ENCODE measurements at places on chromosomes 6 and 20.

GRCh38 chr20:40255365-40255764, 433.7 kb downstream of the MAFB start:
- no peak for DNase-seq

DNA sequence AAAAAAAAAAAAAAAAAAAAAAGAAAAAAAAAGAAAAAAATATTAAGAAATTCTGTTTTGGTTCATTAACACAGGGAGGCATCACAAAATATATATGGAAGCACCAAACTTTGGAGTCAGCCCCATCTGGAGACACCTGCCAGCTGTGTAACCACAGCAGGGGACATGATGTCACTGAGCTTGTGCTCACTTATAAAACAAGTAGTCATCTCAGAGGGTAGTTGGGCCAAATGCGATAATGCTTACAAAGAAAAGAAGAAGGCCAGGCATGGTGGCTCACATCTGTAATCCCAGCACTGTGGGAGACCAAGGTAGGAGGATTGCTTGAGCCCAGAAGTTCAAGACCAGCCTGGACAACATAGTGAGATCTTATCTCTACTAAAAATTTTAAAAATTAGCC, 1.1 kb upstream of the BNIP5 start:
- no peak for DNase-seq

DNA sequence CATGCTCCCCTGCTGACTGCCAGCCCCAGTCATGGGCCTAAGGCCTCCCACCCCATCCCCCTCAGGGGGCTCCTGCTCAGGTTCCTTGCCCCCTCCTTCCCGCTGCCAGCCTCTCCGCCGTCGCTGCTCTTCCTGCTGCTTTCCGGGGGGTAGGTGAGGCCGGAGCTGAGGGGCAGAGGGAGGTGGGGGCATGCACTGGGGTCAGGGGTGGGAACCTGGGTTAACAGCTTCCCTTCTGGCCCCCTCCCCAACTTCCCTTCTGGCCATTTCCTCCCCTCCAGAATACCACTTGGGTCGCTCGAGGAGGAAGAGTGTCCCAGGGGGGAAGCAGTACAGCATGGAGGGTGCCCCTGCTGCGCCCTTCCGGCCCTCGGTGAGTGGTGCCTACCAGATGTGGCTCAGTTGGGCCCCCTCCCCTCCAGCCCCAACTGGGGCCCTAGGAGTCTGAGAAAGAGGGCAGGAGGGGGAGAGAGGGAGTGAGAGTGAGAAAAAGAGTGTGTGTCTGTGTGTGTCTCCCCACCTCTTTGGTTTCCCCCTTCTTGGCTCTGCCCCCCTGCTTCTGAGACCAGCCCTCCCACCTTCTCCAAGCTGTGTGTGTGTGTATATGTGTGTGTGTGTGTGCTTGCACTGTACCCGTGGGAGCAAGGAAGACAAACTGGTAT, 12.1 kb downstream of the SYNGAP1 start:
- DNase-seq: no peak

GRCh38 chr6:147105786-147106185, 98.4 kb upstream of the STXBP5 start:
- DNase-seq: no peak

DNA sequence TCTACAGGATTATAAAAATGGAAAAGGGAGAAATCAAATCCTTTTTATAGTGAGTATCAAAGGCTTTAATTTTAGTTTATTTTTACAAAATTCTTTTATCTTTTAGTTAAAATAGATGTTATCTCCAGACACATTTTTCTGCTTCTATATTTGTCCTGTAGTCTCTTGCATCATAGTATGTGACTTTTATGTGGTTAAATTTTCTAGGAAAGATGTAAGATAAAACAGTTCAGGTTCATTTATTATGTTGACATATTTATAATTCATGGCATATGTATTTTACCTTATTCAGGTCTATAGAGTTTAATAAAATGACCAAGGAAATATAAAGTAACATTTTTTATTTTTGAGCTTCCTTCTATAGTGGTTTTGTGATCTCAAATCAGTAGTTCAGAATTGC, 52.7 kb upstream of the PRL start:
- DNase-seq: no peak

DNA sequence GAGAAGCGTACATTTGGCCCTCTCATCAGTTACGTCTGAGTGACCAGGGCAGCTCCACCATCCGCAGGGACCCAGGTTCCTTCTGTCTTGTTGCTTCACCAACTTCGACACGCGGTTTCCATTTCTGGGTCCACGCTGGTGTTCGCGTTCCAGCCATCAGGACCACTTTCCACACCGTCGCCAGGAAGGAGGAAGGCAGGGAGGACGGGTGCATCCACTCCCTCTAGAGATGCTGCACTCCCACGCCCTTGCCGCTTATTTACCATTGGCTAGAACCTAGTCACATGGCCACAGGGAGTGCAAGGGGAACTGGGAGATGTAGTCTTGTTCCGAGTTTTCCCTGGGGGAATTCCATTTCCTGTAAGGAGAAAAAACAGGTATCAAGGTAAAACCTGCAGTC, 33.2 kb upstream of the SNX9 start:
- no peak for DNase-seq

DNA sequence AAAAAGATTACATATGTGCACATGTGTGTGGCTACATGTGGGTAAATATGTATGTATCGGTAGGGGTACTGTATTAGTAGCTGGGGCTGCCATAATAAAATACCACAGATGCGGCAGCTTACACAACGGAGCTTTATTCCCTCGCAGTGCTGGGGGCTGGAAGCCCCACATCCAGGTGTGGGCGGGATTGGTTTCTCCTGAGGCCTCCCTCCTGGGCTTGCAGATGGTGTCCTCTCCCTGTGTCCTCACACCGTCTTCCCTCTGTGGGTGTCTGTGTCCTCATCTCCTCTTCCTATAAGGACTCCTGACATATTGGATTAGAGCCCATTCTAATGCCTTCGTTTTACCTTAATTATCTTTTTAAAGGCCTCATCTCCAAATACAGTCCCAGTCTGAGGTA, 97.7 kb downstream of the LY86 start:
- DNase-seq: no peak

DNA sequence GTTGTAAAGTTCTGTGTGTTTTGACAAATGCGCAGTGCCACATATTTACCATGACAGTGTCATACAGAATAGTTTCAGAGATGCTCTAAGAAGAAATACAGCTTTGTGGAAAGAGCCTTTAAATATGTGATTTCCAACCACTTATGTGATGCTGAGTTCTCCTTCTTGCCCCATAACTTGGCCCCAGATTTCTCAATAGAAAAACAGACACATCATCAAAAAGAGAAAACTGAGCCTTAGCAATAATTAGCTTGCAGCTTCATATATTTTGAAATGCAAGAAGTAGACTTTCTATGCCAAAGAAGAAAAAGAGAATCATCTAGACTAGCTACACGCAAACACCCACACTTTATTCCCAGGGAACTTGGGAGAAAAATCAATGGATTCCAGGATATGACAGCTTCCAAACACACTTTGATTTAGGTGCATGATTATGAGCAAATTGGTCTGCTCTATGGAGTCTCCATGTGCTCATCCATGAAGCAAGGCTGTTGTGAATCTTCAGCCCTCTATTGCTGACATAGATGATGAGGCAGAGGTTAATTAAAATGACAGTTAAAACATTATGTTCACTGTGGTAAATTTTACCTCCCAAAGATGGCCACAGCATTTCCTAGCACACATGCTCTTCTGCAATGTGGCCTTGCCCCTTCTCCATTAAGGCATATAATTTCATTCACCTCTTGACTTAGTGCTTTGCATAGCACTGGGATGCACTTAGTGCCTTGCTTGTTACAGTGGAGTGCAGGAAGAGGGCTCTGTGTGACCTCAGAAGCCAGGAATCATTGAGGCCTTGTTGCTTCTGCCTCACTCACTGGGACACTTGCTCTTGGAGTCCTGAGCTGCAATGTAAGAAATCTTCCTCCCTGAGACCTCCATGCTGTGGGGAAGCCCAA, 174.6 kb downstream of the SYNDIG1 start:
- no peak for DNase-seq

GRCh38 chr20:9262653-9263194, 193.8 kb downstream of the PLCB4 start:
- no peak for DNase-seq

- DNase-seq: no peak
Observed at GRCh38 chr6:160279850-160280249, 21.2 kb upstream of the SLC22A2 start.

- no peak for DNase-seq
Observed at GRCh38 chr6:111195656-111196055, 108.4 kb downstream of the SLC16A10 start.

DNA sequence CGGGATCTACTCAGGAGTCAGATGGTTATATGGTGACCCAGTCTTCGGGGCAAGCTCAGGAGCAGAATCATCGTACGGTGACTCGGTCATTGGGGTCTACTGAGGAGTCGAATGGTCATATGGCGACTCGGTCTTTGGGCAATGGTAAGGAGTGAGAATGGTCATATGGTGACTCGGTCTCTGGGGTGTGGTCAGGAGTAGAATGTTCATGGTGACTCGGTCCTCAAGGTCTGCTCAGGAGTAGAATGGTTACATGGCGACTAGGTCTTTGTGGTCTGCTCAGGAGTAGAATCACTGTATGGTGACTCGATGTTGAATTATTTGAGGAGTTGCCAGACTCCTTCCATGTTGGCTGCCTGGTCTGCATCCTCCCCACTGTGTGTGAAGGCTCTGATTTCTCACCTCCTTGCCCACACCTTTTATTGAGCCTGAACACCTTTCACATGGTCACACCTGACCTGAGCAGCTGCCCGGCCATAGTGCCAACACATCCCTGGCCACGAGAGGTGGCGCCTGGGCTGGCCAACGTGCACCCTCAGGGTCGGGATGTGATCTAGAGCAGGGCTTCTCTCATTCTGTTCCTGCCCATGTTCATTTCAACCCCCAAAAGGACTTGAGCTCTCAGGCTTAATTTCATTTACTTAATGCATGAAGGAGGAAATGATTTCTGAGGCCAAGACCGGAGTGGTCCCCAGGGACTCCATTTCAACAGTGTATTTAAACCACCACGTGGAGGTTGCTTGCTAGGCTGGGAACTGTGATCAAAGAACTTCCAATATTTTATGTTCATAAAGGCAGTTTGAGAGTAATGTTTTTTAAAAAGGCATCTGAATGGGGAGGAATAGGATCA, 119.5 kb downstream of the PHACTR3 start:
- DNase-seq: no peak

GRCh38 chr6:11328613-11329247, 96.3 kb upstream of the NEDD9 start:
- DNase-seq: no peak

DNA sequence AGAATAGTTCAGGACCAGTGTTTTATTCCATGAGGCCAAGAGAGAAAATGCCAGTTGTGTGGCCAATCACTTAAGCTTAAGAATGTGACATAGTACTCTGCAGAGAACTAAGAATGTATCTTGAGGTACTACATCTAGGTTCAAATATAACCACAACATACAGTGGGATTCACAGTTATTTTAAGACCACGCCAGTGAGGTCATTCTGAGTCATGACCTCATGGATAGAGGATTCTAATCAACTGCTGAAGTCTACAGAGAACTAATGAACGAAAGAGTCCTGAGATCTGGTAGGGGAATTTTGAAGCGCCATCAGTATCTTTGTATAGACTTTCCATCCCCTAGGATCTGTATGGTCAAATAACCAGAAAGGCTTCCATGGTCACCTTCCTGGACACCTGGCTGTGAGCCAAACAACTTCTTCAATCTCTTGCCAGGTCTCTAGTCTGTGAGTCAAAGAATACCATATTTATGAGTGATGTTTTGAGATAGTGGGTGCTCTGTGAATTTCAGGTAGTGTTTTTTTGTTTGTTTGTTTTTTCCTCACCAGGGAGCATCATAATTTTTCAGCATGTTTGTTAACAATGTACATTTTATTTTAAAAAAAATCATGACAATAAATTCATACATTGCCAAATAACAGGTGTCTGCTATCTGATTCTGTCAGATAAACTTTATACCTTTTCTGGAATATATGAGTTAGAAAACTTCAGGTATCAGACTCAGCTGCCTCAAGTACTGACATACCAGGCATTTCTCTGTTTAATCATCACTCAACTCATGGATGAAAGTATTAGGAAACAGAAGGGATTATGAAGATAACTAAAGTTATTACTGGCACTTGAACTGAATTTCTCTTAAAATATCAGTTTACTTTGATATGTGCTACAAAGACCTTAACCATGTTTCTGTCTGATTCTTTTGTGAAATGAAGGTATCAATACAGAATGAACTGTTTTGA, 217.9 kb downstream of the PLCB4 start:
- DNase-seq: no peak

GRCh38 chr6:149082320-149082719, 235.2 kb upstream of the TAB2 start:
- peak; percentile 68 for DNase-seq

DNA sequence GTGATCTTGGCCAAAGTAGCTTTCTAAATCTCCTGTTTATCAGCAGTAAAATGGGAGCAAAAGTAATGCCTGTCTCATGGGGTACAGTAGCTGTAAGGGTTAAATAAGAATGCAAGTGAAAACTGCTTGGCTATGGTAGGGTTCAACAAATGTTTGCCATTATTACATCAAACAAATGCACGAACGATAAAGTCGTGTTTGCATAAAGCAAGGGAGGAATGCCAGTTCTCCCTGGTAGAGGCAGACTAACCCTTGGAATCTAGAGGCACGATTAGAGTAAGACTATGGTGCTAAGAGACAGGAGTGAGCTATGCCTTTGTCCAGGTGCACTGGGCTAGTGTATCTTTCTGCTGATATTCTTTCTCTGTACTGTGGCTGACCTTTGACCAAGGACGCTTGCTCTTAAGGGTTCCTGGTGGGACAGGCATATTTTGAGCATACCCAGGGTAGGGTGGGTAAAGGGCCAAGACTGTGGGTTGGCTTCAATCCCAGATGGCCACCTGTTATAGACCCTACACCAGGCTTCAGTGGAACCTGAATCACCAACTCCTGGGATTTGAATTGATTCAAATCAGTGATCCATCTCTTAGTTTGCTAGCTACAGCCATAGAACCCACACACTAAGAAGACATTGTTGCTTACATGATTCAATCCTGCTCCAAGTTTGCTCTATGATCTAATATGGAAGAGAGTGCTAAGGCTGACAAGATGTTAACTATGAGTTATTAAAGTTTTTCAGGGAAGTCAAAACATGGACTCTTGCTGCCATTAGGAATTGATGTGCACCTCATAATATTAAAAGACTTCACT, 139.9 kb downstream of the CCDC170 start:
- DNase-seq: no peak

- DNase-seq: no peak
Observed at GRCh38 chr6:90538278-90539046, 48.4 kb downstream of the MAP3K7 start.

- no peak for DNase-seq
Observed at GRCh38 chr6:35576682-35577081, 64.0 kb upstream of the TULP1 start.

GRCh38 chr6:31907158-31907813, 5.4 kb upstream of the ZBTB12 start:
- DNase-seq: no peak

DNA sequence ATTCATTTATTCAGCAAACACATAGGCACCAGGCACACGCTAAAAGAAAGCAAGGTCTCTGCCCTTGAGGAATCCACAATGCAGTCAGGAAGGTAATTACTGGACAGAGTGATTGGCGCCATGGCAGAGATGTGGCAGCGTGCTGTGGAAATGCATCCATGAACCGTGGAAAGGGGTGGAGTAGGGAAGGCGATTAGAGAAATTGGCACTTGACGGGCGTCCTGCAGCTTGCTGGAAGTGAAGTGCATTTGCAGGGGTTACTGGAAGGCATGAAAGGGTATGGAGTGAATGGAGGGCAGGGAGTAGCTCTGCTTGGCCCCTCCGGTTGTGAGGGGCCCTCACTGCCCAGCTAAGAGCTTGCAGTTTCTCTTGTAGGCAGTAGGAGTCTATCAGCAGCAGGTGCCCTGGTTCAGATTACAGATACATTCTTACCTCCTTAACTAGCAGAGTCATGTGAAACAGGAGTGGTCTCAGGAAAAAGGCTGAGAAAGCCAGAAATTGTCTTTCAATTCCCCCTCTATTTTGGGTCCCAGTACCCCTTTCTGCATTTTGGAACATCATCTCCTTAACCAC, 122.5 kb upstream of the TIAM2 start:
- DNase-seq: no peak
